ENCODE measurements at places on chromosomes 1 and 21.

DNA sequence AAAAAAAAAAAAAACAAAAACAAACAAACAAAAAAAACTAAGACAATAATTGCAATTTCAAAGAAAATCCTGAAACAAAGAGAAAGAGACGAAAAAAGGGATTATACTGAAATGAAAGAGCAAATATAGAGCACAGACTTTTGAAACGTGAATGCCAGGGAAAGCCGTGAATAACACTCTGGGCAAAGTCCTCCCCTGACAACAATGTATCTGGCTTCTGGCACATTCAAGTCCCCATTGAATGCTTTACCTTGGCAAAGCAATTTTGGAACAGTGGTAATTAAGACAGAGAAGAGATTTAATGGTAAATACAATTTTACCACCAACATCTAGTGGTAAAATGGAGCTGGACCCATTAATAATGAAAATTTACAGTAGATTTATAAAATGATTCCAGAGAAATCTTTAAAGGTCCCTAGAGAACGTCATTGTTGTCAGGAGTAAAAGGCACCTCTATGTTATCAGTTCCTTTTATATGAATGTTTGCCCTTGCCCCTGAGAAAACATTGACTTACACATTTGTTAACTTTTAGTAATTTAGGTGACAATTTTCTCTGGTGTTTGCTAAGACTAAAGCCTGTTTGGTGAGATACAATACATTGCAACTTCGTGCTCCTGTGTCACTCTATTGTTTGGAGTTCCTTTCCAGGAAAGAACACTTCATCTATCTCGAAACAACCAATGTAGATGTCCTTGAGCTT is 89.7 kb downstream of the GREM2 start:
- no peak for DNase-seq

DNA sequence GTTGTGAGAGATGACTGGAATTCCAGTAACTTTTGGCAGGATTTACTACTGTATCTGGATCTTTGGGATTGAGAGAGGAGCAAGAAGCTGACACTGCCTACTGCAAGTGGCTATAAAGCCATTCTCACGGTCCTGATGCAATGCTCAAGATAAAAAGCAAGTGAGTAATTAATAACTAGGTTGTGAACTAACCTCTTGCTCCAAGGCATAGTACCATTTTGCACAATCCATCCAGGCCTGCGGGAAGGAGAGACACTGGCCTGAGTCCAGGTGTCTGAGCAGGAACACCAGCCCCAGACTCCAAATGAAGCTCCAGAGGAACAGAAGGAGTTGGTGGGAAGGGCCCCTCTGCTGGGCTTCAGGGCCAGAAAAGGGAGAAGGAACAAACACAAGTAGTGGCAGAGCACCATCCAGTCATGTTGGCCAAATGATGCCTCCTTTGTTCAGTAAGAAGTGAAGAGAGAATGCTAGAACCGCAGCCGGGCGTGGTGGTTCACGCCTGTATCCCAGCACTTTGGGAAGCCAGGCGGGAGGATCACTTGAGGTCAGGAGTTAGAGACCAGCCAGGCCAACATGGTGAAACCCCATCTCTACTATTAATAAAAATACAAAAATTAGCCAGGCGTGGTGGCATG is 9.9 kb upstream of the SLC45A3 start:
- no peak for DNase-seq

DNA sequence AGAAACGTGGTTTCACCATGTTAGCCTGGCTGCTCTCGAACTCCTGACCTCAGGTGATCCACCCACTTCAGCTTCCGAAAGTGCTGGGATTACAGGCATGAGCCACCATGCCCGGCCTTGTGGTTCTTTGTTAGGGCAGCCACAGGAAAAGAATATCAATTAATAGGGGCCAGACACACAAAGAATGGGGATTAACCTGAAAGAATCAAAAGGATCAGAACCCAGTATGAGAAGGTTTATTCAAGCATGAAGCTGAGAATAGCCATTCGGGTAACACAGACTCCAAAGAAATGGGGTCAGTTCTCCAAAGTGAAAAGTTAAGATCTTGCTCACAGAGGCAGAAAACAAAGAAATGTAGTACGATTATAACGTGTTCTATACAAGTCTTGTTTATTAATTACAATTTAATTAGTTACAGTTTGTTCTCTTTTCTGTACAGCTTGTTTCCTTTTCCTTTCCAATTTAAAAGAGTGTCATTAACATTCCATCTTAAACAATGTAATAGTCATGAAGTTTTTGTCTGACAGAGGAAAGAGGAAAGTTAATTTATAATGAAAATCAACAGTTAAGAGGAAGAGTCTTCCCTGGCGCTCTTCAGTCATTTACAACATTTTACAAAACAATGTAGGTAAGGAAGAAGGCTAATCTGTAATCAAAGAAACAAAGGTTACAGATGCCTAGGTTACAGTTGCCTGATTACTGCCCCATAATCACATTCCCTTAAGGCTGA is 51.3 kb upstream of the SLC45A1 start:
- peak; percentile 41 for DNase-seq

- no peak for DNase-seq
Observed at GRCh38 chr1:203026666-203027663, 674 bp downstream of the PPFIA4 start.

GRCh38 chr1:37533317-37534093 is 18.9 kb upstream of the MEAF6 start:
- DNase-seq: no peak

- DNase-seq: no peak
Observed at GRCh38 chr1:65772607-65773006, 20.1 kb upstream of the PDE4B start.

- no peak for DNase-seq
Observed at GRCh38 chr21:36743446-36743845, 44.5 kb downstream of the SIM2 start.

GRCh38 chr1:208923456-208923855 is 660.1 kb upstream of the CAMK1G start:
- DNase-seq: no peak

DNA sequence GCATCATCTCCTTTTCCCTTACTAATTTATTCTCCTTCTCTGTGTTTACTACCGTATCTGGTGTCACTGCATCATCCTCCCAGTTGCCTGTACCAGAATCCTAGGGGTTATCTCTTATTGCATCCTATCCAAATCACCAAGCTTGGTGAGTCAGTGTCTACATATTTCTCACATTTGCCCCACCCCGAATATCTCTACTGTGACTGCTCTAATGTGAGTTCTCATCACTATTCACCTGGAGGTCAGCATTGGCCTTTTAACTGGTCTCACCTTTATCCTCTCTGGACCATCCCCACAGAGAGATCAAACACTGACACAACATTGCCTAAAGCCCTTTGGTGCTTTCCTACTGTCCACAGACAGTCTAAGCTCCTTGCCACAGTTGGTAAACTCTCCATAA is 45.7 kb upstream of the ZNF648 start:
- no peak for DNase-seq

DNA sequence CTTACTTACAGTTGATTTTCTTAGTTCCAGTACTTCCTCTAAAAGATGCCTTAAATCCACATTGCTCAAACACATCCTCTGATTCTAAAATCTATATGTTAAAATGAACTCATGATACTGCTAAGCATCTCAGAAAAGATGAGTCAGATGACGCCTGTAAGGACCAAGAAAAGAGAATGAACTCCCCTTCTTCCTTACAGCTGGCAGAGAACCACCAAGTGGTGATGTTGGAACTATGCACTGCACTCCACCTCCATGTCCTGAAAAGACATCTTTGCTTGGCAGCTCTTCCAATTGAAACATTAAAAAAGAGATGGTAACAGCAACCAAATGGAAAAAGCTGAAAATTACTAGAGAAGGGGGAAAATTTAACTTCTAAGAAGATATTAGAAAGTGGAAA is 648.8 kb downstream of the PTPRC start:
- DNase-seq: no peak

GRCh38 chr1:192592981-192593708 is 17.6 kb downstream of the RGS1 start:
- DNase-seq: no peak

DNA sequence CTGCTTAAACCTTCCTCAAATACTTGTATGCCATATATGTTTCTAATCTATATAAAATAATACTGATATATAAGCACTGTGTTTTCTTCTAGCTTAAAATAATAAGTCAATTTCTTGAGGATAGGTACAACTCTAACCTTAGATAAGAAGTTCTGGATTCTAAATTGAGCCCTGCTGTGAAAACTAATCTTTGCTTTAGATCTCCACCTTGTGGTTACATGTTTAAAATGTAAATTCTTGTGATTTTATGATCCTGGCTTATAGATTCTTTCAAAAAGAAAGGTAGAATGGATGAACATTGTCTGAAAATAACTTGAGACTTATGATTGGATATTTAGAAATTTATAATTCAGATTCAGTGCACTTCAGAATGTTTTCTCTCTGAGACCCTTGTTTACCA is 38.9 kb upstream of the HMCN1 start:
- peak; percentile 8 for DNase-seq

DNA sequence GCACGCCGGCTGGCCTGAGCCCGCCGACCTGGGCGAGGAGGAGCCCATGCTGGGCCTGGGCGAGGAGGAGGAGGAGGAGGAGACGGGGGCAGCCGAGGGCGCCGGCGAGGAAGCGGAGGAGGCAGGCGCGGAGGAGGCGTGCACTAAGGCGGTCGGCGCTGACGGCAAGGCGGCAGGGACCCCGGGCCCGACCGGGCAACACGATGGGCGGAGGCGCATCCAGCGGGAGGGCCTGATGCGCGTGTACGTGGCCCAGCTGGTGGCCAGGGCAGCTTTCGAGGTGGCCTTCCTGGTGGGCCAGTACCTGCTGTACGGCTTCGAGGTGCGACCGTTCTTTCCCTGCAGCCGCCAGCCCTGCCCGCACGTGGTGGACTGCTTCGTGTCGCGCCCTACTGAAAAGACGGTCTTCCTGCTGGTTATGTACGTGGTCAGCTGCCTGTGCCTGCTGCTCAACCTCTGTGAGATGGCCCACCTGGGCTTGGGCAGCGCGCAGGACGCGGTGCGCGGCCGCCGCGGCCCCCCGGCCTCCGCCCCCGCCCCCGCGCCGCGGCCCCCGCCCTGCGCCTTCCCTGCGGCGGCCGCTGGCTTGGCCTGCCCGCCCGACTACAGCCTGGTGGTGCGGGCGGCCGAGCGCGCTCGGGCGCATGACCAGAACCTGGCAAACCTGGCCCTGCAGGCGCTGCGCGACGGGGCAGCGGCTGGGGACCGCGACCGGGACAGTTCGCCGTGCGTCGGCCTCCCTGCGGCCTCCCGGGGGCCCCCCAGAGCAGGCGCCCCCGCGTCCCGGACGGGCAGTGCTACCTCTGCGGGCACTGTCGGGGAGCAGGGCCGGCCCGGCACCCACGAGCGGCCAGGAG is 7.2 kb upstream of the IBA57 start:
- DNase-seq: no peak

GRCh38 chr1:171233183-171233582 is 15.1 kb upstream of the FMO1 start:
- no peak for DNase-seq

DNA sequence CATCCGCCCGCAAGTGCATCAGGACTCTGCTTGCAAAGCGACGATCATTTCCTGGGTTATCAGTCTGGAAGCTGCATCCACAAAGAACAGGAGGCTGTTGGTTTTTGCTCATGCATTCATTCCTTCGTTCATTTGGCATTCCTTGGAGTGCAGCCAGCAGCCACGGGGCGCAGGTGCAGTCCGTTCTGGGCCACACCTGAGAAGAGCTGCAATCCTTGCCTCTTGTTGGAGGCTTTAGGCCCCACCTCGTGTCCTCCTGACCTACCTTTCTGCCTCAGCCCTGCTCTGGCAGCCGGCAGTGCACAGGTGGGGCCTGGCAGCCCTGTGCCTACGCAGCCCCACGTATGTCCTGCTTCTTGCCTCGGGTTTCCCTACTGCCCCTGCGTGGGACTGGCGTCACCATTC is 19.6 kb upstream of the C2CD2 start:
- DNase-seq: no peak

GRCh38 chr21:44316277-44316900 is 16.5 kb downstream of the PFKL start:
- no peak for DNase-seq

GRCh38 chr1:2635361-2636010 is 2.7 kb upstream of the MMEL1 start:
- no peak for DNase-seq

GRCh38 chr1:150410582-150411101 is 46.7 kb downstream of the RPRD2 start:
- DNase-seq: no peak

GRCh38 chr1:173789841-173790240 is 34.6 kb upstream of the DARS2 start:
- DNase-seq: no peak

DNA sequence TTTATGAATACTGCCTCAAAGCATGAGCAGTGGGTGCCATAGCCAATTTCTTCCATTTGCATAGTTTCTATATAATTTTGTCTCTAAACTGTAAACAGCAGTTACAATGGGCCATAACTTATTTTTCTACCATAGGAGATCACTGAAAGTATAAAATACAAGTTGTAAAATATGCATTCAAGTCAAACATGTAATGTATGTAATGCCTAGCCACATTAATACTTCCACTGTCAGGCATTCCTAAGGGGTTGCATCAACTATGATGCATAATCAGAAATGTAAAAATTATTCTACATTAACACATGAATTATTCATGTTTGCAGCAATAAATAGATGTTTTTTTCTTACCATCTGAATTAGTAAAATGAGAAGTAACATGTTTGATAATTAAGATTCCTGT is 560.3 kb upstream of the ZP4 start:
- no peak for DNase-seq

- DNase-seq: no peak
Observed at GRCh38 chr1:53651356-53651755, 87.6 kb downstream of the GLIS1 start.

DNA sequence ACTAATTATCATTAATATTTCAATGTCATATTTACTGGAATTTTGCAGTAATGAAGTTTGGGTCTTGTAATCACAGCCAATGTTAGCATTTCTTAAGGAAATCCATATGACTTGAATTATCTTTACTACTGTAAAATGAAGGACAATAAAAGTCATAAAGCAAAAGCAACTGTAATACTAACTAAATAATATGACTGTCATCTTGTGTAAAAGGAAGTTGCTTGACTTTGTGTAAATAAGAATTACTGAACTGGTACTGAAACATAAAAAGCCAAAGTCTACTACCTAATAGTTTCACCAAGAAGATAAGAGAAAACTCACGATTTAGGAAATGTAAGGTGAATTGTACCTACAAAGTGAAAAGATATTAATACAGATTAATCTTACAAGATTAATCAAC is 57.5 kb downstream of the ATP6V1G3 start:
- no peak for DNase-seq

GRCh38 chr1:154974808-154975408 is 427 bp downstream of the CKS1B start:
- DNase-seq: peak; percentile 99

- no peak for DNase-seq
Observed at GRCh38 chr1:159895836-159896545, 4.0 kb downstream of the CFAP45 start.
